Left lung (tissue), 14 donors: ENCODE measurements at places on chromosomes 2 and 18. TPM values are rescaled to one million over a fixed set of nuclear protein-coding genes. Genes with fewer than 3 reads are reported as not detected.

The CCDC138 gene
- total RNA-seq: 4.5 TPM

The TFCP2L1 gene
- total RNA-seq: 24.1 TPM

The LONRF2 gene
- 3.1 TPM for total RNA-seq

The ALMS1 gene
- 16.4 TPM for total RNA-seq

The UGT1A10 gene
- not detected for total RNA-seq

The SERPINB12 gene
- not detected for total RNA-seq

The LAMA1 gene
- 2.4 TPM for total RNA-seq

The MPP4 gene
- total RNA-seq: not detected

The NOSTRIN gene
- 25.7 TPM for total RNA-seq

The CFC1 gene
- total RNA-seq: not detected

The SERPINB4 gene
- total RNA-seq: not detected

The COA5 gene
- total RNA-seq: 24.3 TPM

The LYPD1 gene
- 5.6 TPM for total RNA-seq

The TDRD15 gene
- total RNA-seq: not detected

The CD8B gene
- total RNA-seq: not detected

The SETBP1 gene
- total RNA-seq: 27.5 TPM

The RIT2 gene
- not detected for total RNA-seq

The FAM168B gene
- 63.3 TPM for total RNA-seq
